ENCODE measurements at places on chromosomes 1 and 21.

DNA sequence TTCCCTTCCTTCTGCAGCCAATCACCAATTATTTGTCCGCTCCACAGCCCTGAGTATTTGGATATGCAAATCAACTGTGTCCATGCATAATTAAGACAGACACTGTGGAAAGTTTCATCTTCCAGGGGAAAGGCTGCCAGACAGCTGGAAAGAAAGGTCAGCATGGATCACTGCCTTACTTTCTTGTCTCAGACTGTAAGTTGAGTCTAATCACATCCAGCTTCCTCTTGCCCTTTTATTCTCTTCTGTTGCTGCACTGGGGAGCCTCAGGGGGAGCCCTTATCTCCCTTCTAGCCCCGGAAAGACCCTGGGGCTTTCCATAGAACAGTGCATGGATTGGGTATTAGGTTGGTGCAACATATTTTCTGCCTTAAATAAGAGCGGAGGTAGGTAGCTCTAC lies 182.9 kb downstream of the OMA1 start:
- DNase-seq, result no peak

GRCh38 chr1:33029921-33030320 lies 6.8 kb downstream of the AK2 start:
- no peak for DNase-seq

GRCh38 chr1:13513895-13514546 lies at the start of gene LRRC38:
LRRC38 (minus strand) TSS chr1:13514003; CDS start chr1:13513593, 410 bp downstream.
- no peak for DNase-seq

DNA sequence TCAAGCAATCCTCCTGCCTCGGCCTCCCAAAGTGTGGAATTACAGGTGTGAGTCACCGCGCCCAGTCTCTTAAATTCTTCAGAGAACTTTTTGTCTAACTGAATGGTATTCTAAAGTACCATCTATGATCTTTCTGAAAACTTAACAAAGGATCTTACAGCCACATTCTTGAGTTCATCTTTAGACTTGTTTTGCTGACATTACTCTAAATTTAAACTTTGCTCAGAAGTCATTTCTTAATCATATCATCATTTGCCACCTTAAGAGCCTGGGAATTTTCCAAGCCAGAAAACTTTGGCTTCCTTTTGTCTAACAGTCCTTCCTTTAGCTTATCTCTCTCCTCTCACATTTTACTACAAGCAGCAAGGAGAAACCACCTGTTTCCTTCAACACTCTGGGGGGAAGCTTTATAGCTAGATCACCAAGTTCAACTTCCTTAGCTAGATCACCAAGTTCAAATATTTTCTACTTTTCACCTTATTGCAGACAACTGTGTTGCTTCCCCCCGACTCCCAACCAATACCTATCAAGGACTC lies 5.4 kb upstream of the ZBTB8A start:
- no peak for DNase-seq

- DNase-seq, result no peak
These were observed 108.8 kb upstream of the KCNK1 start for GRCh38 chr1:233505130-233505529.

- no peak for DNase-seq
These were observed 25.4 kb upstream of the KIAA0040 start for GRCh38 chr1:175217721-175218531.

GRCh38 chr1:61887076-61887867 lies 145.0 kb downstream of the PATJ start:
- DNase-seq, result no peak

- no peak for DNase-seq
These were observed 205.3 kb downstream of the TM2D1 start for GRCh38 chr1:61519631-61520030.

- no peak for DNase-seq
These were observed 322.1 kb upstream of the LYPLAL1 start for GRCh38 chr1:218851586-218851985.

DNA sequence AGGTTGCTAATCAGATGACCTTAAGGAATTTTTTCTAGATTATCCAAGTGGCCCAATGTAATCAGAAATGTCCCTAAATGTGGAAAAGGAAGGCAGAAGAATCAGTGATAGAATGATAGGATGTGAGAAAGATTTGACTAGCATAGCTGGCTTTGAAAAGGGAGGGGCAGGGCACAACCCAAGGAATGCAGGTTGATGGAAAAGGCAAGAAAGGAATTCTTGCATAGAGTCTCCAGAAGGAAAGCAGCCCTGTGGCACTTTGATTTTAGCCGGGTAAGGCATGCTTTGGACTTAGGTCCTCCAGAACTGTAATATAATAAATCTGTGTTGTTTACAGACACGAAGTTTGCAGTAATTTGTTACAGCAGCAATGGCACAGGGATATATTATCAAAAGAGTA lies 375.7 kb upstream of the B3GALT2 start:
- DNase-seq, result no peak

DNA sequence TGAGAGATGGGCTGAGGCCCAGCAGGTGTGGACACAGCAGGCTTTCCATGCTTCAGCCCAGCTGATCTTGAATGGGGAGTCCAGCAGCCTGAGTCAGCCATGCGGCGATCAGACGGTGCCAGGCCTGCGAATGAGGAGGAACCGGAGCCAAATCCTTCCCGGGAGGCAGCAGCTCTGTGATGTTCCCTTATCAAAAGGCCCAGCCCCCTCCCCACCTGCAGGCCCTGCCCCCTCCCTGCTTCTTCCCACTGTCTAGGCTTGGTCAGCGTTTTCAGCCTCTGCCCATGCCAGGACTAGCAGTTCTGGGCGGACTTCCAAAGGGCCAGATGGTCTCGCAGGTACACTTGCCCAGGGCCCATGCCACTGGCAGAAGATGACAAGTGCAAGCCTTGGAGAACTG lies 253.8 kb downstream of the KAZN start:
- DNase-seq, result no peak

DNA sequence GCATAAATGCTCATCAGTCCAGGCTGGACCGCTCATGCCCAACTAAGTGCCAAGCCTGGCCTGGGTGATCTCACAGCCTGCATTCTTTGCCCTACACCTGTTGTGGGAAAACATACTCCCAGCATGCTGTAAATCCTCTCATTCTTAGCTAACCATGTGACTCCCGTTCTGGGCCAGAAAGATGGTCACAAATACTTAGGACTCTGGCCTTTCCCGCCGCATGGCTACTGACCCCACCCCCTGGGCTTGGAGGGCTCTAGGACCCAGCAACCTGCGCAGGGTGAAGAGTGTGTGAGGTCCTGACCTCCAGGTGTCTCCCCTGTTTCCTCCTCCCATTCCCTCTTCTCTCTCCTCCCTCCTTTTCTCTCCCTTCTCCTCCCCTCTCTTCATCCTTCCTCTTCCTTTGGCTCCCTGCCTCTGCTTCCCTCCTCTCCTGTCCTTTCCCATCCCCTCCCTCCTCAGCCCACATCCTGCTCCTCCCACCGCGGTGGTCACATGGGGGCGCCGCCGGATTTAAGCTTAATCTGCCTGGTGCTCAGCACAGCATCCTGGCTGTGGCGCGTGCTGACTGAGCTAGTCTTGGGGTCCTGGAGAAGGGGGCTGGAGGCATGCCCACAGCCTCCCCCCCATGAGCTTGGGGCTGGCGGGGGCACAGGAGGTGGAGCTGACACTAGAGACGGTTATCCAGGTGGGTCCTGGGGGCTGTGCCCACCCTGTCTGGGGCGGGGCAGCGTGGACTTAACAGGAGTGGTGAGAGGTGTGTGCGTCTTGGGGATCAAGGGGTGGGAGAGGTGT lies at the start of gene CROCC:
CROCC (plus strand) TSS at position 541 of the 795 bp plus-strand sequence; CDS start at position 629, 88 bp downstream.
- DNase-seq, result peak; percentile 67

GRCh38 chr1:188499690-188500089 lies 1670.9 kb downstream of the PLA2G4A start:
- no peak for DNase-seq

DNA sequence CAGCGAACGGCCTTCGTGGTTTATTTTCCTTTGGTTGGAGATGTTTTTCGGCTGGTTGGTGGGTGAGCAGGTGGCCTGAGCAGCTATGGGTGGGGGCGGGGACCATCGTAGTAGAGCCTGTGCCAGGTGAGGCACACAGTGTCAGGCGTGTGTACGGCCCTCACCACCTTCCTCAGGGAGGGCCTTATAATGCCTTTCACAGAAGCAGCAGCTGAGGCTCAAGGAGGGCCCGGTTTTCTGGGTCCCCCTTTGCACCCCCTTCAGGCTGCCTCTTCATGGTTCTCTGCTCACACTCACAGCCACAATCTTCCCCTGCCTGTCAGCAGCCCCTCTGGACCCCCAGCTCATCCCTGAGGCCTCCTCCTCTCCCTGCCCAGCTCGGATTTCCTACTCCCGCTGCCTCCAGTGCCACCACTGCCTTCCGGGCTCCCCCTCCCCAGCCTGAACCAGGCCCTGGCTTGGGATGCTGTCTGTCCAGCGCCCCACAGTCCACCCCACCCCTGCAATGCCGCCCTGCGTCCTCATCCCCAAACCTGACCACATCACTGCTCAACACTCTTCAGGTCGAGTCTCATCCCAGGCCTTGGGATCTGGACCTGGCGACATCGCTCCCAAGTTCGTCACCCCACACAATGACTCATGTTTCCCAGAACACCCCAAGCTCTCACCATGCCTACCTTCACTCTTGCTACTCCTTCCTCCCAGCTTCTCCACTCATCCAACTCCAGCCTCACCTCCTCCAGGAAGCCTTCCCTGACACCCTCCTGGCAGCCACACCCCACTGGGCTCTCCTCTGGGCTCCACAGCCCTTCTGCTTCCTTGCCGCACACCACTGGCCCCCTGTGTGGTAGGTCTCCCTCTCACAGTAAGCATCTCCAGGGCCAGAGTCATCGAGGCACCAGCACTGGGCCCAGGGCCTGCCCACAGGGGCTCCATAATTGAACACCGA lies 53.9 kb downstream of the DMRTB1 start:
- no peak for DNase-seq

DNA sequence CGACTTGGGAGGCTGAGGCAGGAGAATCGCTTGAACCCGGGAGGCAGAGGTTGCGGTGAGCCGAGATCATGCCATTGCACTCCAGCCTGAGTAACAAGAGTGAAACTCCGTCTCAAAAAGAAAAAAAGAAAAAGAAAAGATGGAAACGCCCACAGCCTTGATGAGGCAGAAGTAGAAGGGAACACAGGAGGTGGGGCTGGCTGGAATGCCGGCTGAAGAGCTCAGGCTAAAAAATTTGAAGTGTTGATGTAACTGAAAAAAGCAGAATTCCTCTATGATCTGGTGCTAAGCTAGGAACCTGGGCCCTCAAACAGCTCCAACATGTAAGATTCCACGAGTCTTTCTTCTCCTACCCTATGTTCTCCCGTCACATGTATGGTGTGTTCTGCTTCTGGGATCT lies 53.6 kb downstream of the SLC66A1 start:
- DNase-seq, result no peak

DNA sequence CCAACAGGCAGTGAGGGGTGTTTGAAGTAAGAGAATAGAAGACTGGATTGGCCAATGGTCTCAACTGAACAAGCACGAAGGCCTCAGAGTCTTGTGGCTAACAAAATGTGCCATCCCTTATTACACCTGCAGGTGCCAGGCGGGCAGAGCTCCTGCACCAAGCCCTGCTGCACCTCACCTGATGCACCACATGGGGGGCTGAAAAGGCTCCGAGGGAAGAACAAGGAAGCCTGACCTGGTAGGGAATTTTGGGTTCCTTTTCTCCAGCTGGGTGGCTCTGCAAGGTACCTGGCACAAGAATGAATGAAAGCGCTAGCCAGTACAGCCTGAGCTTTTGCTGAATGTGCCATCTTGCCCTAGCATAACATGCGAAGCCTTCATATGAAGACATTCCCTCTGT lies 9.7 kb downstream of the HSD3B1 start:
- DNase-seq, result no peak

GRCh38 chr1:145918992-145919939 lies 749 bp upstream of the PEX11B start:
- DNase-seq, result peak; percentile 40

DNA sequence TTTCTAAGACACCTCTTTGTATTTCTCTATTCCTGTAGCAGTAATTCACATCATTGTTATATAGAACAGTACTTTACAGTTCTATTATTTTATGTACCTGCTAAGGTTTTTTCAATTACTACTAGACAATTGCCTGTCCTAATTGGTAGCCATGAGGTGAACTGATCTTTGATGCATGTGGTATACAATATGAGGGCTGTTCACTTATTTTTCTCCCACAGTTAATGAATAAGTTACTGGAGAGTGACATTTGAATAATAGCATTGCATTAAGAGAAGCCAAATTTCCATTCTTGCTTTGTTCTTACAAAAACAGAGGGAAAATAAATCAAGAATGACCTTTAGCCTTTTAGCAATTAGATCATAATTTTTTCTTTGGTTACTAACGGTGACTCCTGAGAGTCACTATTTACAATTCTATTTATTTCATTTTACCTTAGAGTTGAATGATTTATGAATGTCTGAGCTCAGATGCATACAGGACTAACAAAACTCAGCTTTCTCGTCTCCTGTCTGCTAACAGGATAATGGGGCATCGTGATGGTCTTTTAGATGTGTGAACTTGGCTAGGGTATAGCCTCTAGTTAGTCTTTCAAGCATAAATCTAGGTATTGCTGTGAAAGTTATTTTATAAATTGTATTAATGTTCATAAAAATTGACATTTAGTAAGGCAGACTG lies 54.1 kb downstream of the OLFM3 start:
- no peak for DNase-seq

DNA sequence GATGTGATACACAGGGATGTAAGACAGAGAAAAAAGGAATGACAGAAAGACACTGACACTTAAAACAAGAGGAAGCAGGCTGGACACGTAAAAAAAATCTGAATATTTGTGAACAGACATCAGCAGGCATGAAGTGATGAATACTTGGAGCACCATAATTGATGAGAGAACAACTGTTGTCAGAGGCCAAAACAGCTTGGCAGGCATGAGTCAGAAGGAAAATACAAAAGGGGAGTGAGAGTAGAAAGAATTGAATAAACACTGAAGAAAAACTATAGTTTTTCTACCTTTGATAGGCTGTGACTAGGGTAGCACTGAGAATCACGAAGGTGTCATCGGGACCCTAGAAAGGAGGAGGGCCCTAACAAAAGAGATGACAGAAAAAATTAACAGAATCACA lies 21.6 kb upstream of the GUCA2A start:
- no peak for DNase-seq

DNA sequence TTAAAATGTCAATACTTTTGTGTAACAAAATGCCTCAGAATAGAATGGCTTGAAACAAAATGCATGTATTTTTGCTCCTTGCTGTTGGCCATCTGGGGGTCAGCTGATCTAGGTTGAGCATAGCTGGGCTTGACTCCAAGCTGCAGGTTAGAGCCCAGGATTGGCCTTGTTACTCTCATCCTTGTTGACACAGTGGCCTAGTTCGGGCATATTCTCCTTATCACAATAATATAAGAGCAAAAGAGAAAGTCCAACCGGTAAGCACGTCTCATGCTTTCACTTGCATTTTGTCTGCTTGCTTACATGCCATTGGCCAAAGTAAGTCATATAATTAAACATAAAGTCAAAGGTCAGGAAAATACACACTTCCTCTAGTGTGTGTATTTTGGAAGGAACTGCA lies 456.2 kb downstream of the KCNT2 start:
- no peak for DNase-seq

GRCh38 chr21:34535886-34536285 lies 23.9 kb upstream of the KCNE1 start:
- DNase-seq, result no peak
